H1 (cell line): ENCODE measurements at places on chromosomes 12 and 14.

- H3K36me3 ChIP-seq: no peaks in the 10 kb centered on the region
- no peak overlapping the region for H3K27ac ChIP-seq
- H3K4me3 ChIP-seq: no peak overlapping the region
Observed at GRCh38 chr12:115946867-115947695, 330.4 kb downstream of the MED13L start.

GRCh38 chr12:71684081-71684480 is 1.8 kb upstream of the TMEM19 start:
- H3K4me1 ChIP-seq: no peaks in the 10 kb centered on the region
- H3K4me3 ChIP-seq: no peak overlapping the region
- no peaks in the 10 kb centered on the region for H3K36me3 ChIP-seq
- no peak for DNase-seq

DNA sequence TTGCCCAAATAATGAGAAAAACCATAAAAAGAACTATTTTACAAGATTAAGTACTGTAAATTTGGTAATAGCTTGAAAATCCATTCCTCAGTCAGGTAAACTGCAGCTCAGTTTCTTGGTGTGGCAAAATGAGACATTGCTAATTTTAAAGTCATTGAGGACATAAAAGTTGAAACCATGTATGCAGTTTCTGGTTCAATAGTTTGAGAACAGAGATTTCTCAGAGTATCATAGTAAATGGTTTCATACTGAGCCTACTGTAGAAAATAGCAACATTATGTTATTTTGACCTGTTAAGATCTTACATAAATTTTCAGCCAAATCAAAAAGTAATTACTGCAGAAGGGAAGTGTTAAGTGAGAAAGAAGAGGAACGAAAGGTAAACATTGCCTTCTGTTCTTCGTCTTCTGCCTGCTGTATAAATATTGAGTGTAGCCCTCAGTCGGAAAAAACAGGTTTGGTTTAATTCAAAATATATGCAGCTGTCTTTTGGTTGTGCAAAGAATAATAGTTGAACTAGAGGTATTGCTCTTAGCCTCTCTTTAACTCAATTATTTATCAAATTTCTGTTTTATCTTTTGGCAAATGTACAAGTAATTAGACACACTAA is 119.6 kb downstream of the SYNE2 start:
- no peaks in the 10 kb centered on the region for H3K4me1 ChIP-seq
- no peak for DNase-seq
- no peaks in the 10 kb centered on the region for H3K27me3 ChIP-seq
- no peak overlapping the region for H3K4me3 ChIP-seq
- no peak overlapping the region for H3K27ac ChIP-seq

DNA sequence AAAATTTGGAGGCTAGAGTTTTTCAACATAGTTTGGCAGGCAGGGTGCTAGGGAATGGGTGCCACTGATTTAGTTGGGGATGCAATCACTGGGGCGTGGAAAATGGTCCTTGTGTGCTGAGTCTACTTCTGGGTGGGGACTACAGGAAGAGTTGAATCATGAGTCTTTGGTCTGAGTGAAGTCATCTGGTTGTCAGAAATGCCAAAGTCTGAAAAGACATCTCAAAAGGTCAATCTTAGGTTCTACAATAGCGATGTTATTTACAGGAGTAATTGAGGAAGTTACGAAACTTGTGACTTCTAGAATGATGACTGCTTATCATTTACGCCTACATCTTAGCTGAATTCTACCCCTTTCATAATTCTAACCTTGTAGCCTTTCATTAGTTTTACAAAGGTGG is 209.1 kb downstream of the NUBPL start:
- H3K27me3 ChIP-seq: no peaks in the 10 kb centered on the region
- no peaks in the 10 kb centered on the region for H3K36me3 ChIP-seq
- H3K27ac ChIP-seq: no peak overlapping the region
- no peak overlapping the region for H3K4me3 ChIP-seq
- DNase-seq: no peak

GRCh38 chr12:77938301-77938700 is 107.6 kb downstream of the NAV3 start:
- no peak overlapping the region for H3K27ac ChIP-seq
- no peak overlapping the region for H3K4me3 ChIP-seq
- no peaks in the 10 kb centered on the region for H3K36me3 ChIP-seq
- H3K27me3 ChIP-seq: no peaks in the 10 kb centered on the region

- DNase-seq: no peak
- no peaks in the 10 kb centered on the region for H3K27me3 ChIP-seq
- H3K4me1 ChIP-seq: no peaks in the 10 kb centered on the region
- peaks cover 5% of the 10 kb centered on the region for H3K36me3 ChIP-seq
Observed at GRCh38 chr12:108559748-108560147, 1.2 kb downstream of the SART3 start.

DNA sequence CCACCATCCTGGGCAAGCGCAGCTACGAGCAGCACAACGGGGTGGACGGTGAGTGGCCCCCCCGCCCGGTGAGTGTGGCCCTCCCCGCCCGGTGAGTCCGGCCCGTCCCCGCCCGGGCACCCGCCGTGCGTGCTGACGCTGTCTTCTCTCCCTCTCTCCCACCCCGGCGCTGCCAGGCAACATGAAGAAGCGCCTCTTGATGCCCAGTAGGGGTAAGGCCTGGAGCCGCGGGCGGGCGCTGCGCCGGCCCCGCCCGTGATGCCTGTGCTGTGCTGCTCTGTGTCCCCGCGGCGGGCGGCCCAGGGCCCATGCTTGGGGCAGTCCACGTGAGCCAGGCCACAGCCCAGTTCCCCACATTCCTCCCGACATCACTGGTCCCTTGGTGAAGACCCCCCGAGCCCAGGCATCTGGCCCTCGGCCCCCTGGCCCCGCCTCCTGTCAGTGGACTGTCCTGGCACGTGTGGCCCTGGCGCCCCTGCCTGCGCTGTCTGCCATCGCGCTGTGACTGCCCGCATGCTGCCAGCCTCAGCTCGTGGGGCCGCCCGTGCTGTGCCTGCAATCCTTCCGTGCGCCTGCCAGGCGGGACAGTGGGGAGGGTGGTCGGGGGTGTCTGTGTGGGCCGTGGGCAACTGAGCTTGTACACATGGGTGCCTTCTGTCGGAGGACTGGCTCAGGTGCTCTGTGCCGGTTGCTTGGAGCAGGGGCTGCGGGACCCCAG is 7.9 kb upstream of the CRIP2 start:
- H3K4me3 ChIP-seq: no peak overlapping the region
- no peak for DNase-seq
- H3K27me3 ChIP-seq: no peaks in the 10 kb centered on the region
- H3K4me1 ChIP-seq: no peaks in the 10 kb centered on the region

DNA sequence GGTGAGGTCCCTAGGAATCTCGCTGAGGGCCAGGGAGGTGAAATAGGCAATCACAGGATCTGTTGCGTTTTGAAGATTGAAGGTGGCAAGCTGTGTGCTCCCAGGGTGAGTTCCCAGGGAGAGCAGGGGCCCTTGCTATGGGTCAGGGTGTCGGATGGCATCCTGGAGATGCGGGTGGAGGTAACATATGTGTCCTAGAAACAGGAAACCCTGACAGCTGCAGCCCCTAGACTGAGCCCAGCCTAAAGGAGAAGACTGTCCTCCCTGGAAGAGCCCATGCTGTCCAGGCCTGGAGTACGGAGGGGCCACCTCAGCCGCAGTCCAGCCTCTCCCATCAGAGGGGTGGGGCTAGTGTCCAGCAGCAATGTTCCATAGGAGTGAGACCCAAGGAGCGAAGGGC is 194.2 kb downstream of the NTF3 start:
- no peak for DNase-seq
- no peak overlapping the region for H3K4me3 ChIP-seq
- H3K27ac ChIP-seq: no peak overlapping the region
- H3K27me3 ChIP-seq: no peaks in the 10 kb centered on the region; the same call in 1 of the 2 replicates

DNA sequence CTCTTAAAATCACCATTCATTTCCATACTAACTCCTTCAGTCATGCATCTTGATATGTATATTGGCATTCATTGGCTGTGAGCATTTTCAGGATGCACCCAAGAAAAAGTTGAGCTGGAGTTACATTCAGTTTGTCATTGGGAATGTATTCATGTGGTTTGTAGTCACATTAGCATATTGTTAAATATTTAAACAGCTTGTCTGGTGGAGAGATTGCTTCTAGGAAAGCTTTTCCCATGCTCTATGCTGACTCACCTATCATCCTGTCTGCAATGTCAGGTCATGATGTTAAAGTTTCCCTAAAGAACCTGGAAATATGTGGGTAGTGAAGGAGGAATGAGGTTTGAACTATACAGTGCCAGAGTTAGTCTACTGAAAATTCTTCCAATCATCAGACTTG is 583.6 kb downstream of the GALC start:
- H3K27me3 ChIP-seq: no peaks in the 10 kb centered on the region

- H3K27me3 ChIP-seq: no peaks in the 10 kb centered on the region
- no peaks in the 10 kb centered on the region for H3K36me3 ChIP-seq
- H3K4me1 ChIP-seq: no peaks in the 10 kb centered on the region
- H3K4me3 ChIP-seq: no peak overlapping the region
Observed at GRCh38 chr12:46442239-46442638, 69.7 kb upstream of the SLC38A2 start.

DNA sequence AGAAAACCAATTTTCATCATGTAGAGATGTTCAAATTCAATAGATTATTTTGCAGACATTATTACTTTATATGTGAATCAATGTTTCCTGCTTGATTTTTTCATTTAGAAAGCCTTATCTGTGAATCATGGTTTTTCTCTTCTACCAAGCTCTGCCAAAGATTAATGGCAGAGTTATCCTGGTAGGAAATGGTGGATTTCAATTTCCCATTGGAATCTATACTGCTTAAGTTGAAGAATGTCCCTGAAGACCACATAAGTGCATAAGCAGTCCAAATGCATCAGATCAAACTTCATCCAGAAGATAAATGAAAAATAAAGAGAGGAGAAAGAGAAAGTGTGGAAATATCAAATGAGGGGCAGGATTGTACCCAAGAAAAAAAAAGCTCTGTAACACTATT is 5.0 kb downstream of the LUM start:
- no peaks in the 10 kb centered on the region for H3K4me1 ChIP-seq
- H3K4me3 ChIP-seq: no peak overlapping the region

DNA sequence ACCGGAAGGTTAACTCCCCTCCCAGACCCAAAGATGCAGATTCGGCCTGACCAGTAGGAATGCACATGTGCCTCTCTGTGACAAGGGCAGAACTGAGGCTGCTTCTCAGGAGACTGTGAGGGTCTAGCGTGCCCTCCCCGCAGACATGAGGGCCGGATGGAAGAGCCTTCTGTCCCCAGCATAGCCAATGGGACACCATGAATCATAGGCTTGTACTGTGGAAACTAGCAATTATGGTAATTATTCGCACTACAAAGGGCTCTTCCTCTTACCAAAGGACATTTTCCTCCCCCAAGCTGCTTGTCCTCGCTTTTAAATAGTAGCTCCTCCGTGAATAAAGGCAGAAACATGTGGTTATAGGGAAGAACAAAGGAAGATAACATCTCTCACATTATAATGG is 6.2 kb downstream of the COA8 start:
- no peaks in the 10 kb centered on the region for H3K27me3 ChIP-seq
- H3K4me3 ChIP-seq: no peak overlapping the region
- no peaks in the 10 kb centered on the region for H3K36me3 ChIP-seq

DNA sequence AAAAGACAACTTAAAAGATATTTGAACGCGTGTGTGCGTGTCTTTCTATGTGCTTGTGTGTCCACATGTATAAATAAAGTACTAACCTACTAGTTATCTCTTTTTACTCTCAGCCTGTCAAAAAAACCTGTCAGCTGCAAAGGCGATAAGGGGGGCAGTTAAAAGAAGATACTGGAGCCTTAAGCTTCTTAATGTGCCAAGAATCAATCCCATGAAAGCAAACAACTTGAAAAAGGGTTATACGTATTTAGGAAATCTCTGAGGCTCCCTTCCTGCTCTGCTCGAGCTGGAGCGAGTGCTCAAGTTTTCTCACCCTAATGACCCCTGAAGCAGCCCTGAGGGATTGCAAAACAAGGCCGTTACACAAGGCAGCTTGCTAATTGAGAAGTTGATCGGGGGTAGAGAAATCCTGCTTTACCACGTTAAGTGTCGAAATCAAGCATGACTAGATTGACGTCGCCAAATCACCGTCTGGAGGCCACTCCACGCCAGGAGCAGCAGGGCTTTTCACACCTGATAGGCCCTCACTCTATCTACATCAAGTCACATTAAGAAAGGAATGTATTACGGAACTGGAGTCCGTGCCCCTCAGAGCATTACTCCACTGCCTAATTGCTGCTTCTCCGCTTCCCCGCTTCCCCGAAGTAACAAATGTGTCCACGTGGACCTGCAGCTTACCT is 32.4 kb downstream of the LMO3 start:
- H3K4me1 ChIP-seq: no peaks in the 10 kb centered on the region; the same call in 1 of the 2 replicates
- H3K36me3 ChIP-seq: no peaks in the 10 kb centered on the region
- DNase-seq: no peak

GRCh38 chr12:6641131-6641530 is 5.4 kb upstream of the LPAR5 start:
- H3K4me3 ChIP-seq: no peak overlapping the region
- no peak overlapping the region for H3K27ac ChIP-seq

DNA sequence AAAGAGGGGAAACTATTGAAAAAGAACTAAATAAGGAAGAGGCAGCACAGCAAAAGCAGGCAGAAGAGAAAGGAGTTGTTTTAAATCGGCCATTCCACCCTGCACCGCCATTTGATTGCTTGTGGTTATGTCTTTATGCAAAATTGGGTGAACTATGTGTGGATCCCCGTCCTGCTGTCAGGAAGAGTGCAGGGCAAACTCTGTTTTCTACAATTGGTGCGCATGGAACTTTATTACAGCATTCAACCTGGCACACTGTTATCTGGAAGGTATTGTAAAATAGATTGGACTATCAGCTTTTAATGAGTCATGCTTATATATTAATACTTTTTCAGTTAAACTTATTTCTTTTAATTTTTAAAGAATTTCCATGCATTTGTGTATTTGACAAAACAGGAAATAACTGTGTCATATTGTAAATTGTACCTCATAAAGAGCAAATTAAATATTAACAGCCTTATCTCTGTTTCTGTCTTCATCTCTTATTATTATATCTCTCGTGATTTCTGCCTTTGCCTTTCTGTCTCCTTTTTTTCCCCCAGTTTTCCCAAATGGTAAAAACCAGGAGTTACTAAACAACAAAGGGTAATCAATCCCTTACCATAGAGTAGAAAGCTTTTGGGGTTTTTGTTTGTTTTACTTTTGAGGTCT is 86.4 kb downstream of the MON2 start:
- H3K27me3 ChIP-seq: no peaks in the 10 kb centered on the region
- no peak overlapping the region for H3K4me3 ChIP-seq
- no peaks in the 10 kb centered on the region for H3K4me1 ChIP-seq
- peaks cover 11% of the 10 kb centered on the region for H3K36me3 ChIP-seq
- no peak overlapping the region for H3K27ac ChIP-seq

DNA sequence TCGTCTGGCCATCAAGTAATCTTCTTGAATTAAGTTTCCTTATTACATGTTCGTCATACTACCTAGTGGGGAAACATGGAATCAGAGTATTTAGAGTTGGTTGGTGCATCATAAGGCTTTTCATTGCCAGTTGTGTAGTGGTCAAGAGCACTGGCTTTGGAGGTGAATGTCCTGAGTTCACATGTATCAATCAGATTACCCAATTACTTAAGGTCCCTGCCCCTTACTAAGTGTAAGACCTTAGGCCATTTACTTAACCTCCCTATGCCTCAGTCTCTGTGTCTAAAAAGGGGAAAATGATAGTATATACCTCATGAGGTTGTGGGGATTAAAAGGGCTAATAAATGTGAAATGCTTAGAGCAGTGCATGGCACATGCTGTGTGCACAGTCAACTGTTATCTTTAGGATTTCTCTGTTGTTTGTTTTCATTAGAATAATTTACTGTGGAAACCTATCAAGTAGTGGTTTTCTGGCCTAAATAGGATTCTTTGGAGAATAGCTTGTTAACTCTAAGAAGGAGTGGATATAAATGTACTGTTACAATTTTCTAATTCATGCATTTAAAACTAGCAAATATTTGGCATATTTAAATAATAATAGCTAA is 27.0 kb downstream of the MSRB3 start:
- H3K4me1 ChIP-seq: no peaks in the 10 kb centered on the region
- DNase-seq: no peak
- no peak overlapping the region for H3K4me3 ChIP-seq
- no peaks in the 10 kb centered on the region for H3K27me3 ChIP-seq
- H3K27ac ChIP-seq: no peak overlapping the region
- H3K36me3 ChIP-seq: no peaks in the 10 kb centered on the region
